Activated CD4-positive, alpha-beta T cell treated with anti-CD3 and anti-CD28 coated beads for 24 hours (primary cell): ENCODE measurements at places on chromosomes 7 and 10.

DNA sequence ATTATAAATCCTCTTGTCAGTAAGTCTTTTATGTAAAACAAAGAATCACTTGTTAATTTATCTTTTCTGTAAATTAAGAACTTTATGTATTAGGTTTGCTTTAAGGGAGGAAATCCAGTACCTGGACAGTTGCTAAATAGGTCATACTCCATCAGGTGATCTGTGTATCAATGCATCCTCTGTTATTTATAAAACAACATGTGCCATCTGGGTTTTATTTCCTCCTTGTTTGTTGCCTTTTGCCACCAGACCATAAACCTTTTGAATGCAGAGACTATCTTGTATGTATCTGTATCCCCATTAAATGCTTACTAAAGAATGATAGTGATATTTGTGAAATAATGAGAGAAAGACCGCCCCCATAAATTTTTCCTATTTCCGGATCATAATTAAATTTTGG lies 70.0 kb downstream of the SLC35B4 start:
- DNase-seq = no peak

GRCh38 chr7:1883834-1884582 lies 213.9 kb downstream of the ELFN1 start:
- DNase-seq = no peak

GRCh38 chr10:93813507-93814465 lies 56.0 kb downstream of the LGI1 start:
- DNase-seq = peak; percentile 47

- DNase-seq = no peak
Observed at GRCh38 chr10:87589645-87590051, 70.0 kb upstream of the PAPSS2 start.

GRCh38 chr10:63605197-63605967 lies 84.2 kb downstream of the REEP3 start:
- no peak for DNase-seq

DNA sequence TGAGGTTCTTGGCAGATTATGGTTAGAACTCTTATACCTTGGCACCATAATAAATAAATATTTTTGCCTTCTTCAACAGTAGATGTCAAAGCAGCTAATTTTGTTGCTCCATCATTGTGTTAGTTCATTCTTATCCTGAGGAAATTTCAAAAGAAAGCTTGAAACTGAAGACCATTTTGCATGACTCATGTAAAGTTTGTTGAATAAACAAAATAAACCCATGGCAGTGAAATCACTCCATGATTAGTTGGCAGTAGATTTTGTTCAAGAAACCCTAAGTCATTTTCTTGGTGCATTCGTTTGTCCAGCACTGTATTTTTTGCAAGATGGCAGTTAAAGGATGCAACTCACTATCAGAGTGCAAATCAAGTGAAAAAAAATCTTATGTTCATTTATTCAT lies 91.6 kb downstream of the HECW1 start:
- DNase-seq = no peak

DNA sequence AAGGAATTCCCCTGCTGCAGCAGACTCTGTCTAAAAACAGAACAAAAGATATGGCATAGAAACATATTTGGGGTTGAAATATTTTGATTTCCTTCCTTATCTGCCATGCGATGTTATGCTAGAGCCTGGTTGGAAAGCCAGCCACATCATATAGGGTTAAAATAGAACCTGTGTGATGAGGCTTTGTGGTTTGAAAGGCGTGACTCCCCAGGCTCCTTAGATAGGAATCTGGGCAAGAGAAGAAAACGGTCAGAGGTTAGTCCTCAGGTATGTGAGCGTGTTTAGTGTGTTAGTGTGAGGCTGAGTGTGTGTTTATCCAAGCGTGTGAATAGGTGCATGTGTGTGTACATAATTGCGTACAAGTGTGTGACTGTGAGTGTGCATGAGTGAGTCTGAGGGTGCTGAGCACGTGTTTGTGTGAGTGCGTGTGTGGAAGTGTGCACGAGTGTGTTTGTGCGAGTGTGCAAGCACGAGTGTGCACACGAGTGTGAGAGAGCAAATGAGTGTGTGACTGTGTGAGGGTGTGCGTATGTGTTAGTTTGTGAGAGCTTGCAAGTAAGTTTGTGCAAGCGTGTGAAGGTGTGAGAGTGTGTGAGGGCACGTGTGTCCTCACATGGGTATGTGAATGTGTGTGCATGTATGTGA lies 79.9 kb downstream of the COL26A1 start:
- no peak for DNase-seq

GRCh38 chr7:149845257-149845980 lies 7.2 kb downstream of the ZNF862 start:
- DNase-seq = no peak

DNA sequence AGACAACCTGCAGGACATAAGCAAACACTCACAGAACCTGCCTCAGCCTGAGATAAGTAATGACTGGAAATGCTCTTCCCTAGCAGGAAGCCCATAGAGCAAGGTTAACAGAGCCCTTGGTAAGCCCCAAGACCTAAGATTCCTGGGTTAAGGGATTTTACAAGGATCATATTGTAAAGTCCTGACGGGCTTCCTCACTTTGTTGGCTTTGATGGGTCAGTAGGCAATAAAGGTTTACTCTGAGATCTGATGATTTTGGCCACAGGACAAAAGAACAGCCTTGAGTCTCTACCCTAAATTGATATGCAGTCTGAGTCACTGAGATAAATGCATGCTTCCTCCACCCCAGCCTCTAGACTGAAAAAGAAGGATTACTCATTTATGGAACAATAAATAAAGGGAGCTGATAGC lies 270.8 kb downstream of the HTR7 start:
- DNase-seq = no peak

- DNase-seq = no peak
Observed at GRCh38 chr10:43037440-43037839, 39.4 kb upstream of the RET start.

DNA sequence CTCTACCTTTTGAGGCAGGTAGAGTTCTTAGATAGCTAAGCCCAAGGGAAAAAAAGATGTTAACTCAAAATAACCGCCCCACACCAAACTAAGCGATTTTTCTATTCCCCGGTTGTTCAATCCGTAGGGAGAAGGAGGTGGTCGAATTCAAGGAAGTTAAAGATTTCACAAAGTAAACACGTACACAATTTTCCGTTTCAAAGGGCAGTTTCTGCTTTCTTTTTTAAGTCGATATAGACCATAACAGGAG lies 842 bp downstream of the KBTBD2 start:
- no peak for DNase-seq

DNA sequence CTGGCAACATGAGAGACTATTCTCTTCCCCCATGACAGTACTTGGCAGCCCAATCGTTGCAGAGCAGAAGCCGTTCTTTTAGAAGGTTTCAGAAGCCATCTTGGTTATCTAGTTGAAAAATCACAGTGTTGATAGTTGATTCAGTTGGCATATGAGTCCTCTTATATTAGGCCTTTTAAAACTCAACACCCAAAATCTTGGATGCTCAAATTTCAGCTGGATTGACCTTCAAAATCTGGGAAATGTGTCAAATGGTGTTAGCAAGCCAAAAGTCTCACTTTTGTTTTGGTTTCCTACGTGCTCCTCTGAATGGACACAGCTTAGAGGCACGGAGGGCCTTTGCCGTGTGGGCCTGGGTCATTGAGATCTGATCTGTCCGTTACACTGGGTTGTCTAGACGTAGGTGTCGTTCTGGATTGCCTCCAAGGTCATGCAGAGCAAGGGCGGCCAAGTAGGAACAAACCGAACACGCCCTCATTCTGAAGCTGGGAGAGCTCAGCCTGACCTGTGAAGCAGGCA lies 59.3 kb upstream of the BMPER start:
- no peak for DNase-seq

DNA sequence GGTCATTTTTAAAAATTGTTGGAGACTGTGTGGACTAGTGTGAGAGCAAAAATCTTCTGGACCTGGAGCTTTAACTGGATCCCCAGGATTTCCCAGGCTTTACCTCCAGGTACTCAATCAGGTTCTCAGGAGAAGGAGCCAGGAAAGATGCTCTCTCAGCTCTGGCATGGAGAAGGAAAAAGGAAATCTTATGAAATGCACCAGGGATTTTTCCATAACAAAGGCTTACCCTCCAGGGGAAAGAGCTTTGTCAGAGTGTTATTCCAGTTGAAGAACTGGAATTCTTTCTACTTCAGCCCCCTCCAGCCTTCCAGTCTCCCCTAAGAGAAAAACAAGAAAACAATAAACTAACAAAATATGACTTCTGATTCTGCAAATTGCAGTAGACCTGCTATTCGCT lies 436.7 kb upstream of the ANKRD30A start:
- DNase-seq = no peak

- DNase-seq = no peak
Observed at GRCh38 chr10:34814223-34814912, 728 bp downstream of the PARD3 start.

DNA sequence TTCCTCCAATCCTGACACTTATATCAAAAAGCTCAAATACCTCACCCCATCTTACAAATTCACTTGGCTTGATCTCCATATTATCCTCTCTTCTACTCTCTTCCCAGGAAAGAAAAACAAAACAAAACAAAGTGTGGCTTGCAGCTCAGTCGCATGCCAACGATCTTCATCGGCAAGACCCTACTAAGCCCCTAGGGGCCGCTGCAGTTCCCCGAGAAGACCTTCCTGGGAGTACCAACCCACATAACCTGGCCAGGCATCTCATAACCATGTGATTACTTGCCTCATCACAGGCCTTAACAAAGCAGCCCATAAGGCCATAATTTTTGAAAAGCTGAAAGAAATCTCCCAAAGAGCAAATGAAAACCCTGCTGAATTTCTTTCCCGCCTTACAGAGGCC lies 103.7 kb downstream of the ZNF92 start:
- no peak for DNase-seq

GRCh38 chr7:95045236-95045923 lies 138.0 kb downstream of the PPP1R9A start:
- no peak for DNase-seq

- no peak for DNase-seq
Observed at GRCh38 chr10:80486785-80487420, 32.8 kb downstream of the TSPAN14 start.

- no peak for DNase-seq
Observed at GRCh38 chr7:100892364-100893317, 3.0 kb downstream of the ACHE start.

- DNase-seq = no peak
Observed at GRCh38 chr10:52900593-52900992, 128.0 kb upstream of the MBL2 start.

DNA sequence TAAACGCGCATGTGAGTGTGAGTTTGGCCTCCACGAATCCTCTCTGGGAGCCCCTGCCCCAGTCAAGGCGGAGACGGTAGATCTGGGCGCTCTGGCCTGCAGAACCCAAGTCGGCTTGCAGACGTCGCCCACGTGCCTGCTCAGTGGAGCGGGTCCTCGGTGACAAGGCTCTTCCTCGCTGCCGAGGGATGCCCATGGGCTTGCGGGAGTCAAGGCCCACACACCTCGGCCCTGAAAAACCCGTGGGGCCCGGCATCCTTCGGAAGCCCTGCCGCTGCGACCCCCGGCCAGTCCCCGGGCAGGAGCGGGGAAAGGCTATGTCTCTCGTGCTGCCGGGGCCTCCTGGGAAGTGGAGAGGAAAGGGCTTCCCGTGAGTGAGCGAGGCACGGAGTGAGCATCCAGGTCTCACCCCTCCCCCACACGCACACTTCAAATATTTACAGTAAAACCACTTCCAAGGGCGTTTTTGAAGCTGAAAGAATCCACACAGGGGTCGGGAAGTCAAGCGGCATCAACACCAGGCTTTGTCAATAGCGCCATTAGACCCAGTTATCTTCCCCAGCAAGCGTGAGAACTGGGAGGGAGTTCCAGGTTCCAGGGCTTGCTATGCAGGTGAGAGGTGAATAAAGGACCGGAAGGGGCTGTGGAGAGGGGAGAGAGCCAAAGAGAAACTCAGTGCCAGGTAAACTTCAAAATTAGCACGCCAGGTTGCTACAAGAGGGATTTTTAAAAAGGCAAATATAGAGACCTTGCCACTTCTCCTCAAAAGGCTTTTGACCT lies 1.1 kb upstream of the MNX1 start:
- DNase-seq = no peak

- no peak for DNase-seq
Observed at GRCh38 chr10:11035301-11035991, 17.8 kb downstream of the CELF2 start.

GRCh38 chr10:132537684-132538001 lies at the start of gene INPP5A:
Gene INPP5A, plus strand, starts transcription at chr10:132537787. Its CDS starts 310 bp downstream, at chr10:132538097.
- DNase-seq = no peak

GRCh38 chr10:5927306-5927705 lies 37.3 kb downstream of the FBH1 start:
- no peak for DNase-seq

DNA sequence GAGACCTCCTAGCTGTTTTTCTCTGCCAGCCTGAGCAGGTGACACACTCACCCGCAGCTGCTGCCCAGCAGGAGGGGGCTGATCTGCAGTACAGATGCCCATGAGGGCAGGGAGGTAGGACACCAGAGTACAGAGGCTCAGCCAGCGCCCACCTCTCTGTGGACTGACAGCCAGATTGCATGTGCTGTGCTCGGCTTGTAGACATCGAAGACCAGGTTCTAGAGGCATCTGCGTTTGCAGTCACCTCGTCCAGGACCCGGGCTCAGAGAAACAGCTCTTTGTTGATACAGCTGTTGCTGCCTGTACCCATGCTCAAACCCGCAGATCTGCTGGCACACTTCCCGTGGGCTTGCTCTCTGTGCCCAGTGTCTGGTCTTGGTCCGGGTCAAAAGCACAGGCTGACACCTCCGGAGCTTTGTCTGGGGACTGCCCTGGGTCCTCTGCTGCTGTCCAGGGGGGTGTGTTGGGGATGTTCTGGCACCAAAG lies 224.7 kb downstream of the GLRX3 start:
- DNase-seq = no peak

DNA sequence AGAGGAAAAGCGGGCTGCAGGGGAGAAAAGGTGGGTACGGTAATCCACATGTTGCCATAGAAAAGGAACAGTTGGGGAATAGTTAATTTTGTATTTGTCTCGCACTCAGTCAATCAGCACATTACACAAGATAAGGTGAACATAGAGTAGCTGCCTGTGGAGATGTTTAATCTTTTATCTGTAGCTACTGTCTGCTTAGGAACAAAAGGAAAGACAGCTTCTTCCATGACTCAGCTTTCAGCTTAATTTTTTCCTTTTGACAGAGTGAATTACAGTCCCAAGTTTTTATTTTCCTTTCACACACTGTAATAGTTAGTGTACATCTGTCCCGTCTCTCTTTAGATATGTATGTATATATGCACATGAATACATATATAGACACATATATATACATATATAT lies 39.3 kb upstream of the PODXL start:
- no peak for DNase-seq

DNA sequence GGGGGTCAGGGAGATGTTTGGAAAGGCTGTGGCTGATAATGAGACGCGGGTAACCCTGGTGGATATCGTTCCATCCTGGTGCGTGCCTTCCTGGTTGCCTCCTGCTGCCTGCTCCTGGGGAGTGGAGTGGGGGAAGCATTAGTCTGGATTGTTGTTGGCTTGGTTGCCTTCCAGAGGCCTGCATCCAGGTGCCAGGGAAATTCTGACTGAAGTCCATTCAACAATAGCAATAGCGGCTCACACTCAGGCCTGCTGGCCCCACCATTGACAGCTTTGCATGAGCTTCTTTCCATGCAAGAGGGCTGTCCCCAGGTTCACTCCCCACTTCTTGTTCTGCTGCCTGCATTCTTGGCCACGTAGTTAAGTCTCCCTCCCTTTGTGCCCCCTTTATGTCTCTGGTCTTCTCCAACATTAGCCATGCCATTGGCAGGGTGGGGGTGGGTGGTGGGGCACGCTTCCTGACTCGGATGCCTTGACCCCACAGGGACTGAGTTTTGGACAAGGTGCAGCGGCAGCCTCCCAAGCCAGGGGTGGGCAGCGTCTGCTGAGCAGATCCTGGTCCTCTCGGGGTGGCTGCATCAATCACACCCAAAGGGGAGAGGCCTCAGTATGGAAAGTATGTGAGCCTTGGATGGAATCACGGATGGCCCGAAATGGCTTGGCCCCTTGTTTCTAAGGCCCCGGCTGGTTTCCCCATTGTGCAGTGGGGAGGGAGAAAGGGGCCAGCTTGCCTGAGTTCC lies 150.2 kb downstream of the GRK5 start:
- DNase-seq = no peak
